ENCODE measurements at places on chromosomes 16 and 17. TPM values are rescaled to one million over a fixed set of nuclear protein-coding genes. Genes with fewer than 3 reads are reported as not detected.

- no peak for DNase-seq
These were observed 20.8 kb downstream of the GSE1 start for GRCh38 chr16:85633888-85634287.

DNA sequence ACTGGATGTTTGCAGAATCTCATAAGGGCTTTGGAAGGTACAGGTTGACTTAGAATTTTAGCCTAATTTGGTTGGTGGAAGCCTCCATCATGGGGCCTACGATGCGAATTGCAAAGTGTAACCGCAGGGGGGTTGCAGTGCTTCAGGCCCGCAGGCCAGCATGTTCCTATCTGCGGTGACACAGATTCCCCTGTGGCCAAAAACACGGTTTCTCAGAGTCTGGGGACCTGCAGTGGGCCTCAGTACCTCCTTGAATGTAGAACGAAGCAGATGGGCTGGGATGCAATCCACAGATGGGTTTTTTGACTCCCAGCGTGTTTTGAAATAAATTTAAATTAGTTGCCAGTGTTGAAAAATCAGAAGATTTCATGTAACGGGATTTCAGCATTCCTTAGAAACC is 34.7 kb downstream of the KIAA0513 start:
- no peak for DNase-seq

DNA sequence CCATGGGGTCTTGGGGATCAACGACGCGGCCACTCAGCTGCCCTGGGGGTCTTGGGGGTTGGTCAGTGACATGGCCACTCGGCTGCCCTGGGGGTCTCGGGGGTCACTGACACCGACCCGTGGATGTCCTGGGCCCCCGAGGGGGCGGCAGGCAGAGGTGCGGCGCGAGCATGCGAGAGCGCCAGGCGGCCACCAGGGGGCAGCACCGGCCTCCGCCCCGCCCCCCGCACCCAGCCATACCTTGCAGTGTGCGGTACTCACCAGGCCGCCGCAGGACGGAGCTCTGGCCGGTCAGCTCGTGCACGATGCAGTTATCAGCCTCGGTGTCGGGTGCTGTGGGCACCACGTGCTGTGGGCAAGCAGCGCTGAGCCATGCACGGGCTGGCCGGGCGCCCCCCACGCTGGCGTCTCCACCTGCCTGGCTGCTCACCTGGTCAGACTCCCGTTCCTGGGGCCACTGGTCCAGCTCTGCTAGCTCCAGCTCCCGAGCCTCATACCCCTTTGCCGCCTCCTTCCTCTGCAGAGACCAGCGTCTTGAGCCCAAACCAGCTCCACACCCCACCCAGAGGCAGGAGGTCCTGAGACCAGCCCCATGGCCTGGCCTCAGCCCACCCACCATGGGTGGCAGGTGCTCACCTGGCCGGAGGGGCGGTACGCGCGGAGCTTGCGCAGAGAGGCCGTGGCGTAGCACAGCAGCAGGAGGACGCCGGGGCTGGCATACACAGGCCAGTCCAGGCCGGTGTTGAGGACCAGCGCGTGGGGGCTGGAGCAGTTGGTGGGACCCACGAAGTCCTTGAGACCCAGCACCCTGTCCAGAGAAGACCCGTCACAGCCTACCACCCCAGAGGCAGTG is 31.2 kb downstream of the CTU2 start:
- peak; percentile 56 for DNase-seq

DNA sequence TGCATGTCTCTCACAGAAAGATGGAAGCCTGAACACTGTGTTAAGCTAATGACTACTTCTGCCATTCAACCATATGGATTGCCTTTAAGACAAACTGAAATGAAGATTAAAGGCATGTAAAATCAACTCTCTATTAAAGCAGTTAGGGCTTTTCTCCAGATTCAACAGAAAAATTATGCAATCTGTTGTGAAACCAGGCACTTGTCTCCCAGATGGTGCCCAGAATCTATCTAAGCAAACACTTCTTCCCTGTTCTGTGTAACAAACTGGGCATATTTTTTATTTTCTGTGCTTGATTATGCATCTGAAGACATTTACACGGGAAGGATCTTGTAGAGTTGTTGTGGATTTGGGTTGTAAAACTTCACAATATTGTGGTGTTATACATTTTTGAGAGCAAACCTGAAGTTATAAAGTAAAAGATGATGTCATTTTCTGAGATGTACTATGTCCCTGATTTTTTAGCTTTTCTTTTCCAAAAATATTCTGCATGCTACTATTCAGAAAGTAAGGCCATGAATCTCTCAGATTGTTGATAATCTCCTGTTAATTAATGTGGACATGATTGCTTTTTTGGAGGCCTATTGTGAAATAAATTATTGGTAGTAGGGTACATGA is 1550.3 kb downstream of the CDH8 start:
- DNase-seq, result no peak

GRCh38 chr16:80573700-80574120 is 32.9 kb downstream of the DYNLRB2 start:
- DNase-seq, result no peak

DNA sequence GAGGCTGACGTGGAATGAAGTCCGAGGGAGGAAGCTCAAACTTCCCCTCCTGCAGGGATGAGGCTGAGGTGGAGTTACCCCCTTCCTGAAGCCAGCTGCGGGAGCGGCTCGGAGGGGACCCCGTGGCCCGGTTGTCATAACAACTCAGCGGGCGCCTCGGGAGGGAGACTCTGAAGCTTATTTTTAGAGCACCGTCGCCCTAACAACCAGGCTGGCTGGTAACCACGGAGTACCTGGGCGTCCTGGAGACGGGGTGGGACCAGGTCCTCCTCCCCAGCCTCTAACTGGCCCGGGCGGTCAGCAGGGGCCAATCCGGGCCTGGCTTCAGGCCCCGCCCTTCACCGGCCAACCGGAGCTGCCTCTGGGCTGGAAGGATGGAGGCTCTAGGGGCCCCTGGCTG is 27.7 kb downstream of the NECAB2 start:
- DNase-seq, result no peak

GRCh38 chr17:58285422-58285810 is 4.7 kb upstream of the MPO start:
- peak; percentile 61 for DNase-seq

DNA sequence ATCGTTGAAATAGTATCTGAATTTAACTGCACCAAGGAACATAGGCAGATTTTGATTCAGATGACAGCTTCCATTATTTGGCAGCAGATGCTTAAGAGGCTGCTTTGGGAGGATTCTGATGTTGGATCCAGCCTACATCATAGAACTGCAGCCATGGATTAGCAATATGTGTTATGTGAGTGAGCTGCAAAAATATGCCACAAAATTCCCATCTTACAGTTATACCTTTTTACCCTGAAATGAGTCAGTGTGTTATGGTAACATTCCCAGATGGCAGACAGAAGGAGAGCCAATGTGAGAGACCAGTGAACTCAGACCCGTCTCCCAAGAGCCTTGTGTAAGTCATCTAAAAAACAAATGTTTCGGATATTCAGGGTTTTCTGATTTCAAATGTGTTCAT is 206.1 kb downstream of the CDH13 start:
- DNase-seq, result no peak

DNA sequence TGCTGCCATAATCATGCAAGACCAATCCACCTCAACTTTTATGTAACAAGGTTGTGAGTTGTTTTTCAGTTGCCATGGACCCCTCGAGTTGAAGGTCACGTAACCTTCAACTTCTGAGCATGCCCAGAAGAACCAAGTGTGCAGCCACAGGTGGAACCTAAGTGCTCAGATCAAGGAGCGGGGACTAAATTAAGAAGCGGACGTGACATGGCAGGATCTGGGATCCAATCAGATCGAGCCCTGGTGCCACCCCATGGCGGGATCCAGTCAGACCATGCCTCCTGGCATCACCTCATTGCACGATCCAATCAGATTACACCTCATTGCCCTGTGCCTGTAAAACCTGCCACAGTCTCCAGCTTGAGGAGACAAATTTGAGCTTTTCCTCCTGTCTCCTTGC is 204.5 kb upstream of the CDH5 start:
- DNase-seq, result no peak

GRCh38 chr16:21590287-21590686 is 9.1 kb upstream of the METTL9 start:
- no peak for DNase-seq

DNA sequence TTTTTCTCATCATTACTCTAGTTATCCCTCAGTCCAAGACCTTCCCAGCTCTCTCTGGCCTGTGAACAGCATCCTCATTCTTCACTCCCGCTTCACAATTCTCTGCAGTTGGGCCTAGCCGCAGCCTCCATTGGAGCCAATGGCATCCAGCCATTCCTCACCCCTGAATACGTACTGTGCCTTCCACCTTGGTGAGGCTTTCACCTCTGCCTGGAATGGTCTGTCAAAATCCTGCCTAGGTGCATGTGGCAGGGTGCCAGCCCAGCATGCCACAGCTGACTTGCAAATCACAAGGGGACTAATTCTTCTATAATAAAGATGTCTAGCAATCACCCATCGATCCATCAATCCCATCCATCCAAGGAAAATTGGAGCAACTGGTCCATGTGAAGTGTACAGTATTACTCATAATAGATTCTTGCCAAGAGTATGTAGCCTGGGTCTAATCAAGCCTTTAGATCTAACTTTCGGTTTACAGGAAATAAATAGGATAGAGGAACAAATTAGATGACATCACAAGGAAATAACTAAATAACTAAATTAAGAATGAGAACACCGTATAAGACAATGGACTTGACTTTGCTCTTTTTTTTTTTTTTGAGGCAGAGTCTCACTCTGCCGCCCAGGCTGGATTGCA is 5.1 kb upstream of the CX3CL1 start:
- DNase-seq, result no peak

- DNase-seq, result no peak
These were observed 10.9 kb upstream of the CXCL16 start for GRCh38 chr17:4750606-4751005.

GRCh38 chr17:15942207-15942833 is 2.6 kb upstream of the ADORA2B start:
- no peak for DNase-seq

DNA sequence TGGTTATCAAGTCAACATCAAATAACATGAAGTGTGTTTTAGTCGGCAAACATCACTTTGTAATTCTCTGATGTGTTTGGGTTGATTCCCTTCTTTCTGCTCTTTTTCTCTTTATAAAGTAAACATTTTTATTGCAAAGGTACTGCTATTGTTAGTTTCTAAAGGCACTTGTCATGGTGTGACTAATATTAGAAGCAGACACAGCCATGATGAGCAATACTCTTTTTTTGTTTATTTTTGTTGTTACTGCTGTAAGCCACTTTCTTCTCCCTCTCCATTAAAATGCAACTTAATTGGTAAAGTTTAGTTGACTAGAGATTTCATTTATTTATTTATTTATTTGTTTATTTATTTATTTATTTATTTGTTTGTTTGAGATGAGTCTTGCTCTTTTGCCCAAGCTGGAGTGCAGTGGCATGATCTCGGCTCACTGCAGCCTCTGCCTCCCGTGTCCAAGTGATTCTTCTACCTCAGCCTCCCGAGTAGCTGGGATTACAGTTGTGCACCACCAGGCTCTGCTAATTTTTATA is 424.7 kb downstream of the WWOX start:
- DNase-seq, result no peak

- DNase-seq, result no peak
These were observed 104.3 kb upstream of the DNAH9 start for GRCh38 chr17:11493936-11494335.

- no peak for DNase-seq
These were observed 20.3 kb downstream of the PIMREG start for GRCh38 chr17:6464446-6465041.

GRCh38 chr16:371515-372301 is 1.4 kb upstream of the MRPL28 start:
- no peak for DNase-seq

- no peak for DNase-seq
These were observed 12.5 kb upstream of the SLC4A1 start for GRCh38 chr17:44280392-44280937.

DNA sequence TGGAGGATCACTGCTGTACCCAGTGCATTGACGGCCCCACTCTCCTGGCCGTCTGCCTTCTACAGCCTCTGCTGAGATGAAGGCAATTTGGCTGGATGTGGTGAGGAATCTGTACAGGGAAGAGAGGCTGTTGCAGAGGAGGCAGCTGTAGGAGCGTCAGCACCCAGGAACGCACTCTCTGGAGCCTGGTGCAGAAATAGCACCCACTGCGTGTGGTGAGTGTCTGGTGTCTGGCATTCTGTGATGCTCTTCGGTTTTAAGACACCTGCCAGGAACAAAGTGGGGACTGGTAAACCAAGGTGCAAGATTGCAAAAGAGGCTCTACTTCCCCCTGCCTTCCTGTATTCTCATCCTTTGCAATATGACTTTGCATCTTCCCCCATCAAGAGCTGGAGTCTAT is 187.5 kb upstream of the SDK2 start:
- no peak for DNase-seq

GRCh38 chr17:45149037-45149668 is 878 bp downstream of the HEXIM1 start:
- DNase-seq, result peak; percentile 87

Gene PHOSPHO1
- total RNA-seq, result not detected

Gene FBXW10B
- not detected for total RNA-seq

Gene PDILT
- not detected for total RNA-seq

Gene UNC13D
- total RNA-seq, result 0.23 TPM

Gene MILR1
- 5.6 TPM for total RNA-seq

Gene CACNA1G
- not detected for total RNA-seq

Gene CA5A
- not detected for total RNA-seq

Gene MARVELD3
- total RNA-seq, result not detected

Gene ABCA8
- 10.0 TPM for total RNA-seq

Gene HOXB9
- 7.3 TPM for total RNA-seq

All from MG63 (cell line).